SW480 (cell line): ENCODE measurements at places on chromosomes 11 and 22.

GRCh38 chr22:30210235-30210909 is 36.2 kb downstream of the LIF start:
- DNase-seq, result peak; percentile 97

DNA sequence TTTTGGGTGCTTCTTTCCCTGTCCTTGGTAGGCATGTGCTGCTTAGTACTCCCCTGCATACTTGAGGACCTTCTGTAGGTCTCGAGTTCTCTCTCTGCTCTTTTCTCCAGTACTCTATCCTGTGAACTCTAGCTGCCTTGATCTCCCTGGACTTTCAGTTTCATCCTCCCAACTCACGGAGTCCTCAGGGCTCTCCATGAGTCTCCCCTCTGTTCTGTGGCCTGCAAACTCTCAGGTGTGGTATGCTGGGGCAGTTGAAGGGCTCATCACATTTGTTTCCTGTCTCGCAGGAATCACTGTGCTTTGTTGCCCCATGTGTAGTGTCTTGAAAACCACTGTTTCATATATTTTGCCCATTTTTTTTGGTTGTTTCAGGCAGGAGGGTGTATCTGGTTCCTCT is 3.3 kb upstream of the PACS1 start:
- no peak for DNase-seq

DNA sequence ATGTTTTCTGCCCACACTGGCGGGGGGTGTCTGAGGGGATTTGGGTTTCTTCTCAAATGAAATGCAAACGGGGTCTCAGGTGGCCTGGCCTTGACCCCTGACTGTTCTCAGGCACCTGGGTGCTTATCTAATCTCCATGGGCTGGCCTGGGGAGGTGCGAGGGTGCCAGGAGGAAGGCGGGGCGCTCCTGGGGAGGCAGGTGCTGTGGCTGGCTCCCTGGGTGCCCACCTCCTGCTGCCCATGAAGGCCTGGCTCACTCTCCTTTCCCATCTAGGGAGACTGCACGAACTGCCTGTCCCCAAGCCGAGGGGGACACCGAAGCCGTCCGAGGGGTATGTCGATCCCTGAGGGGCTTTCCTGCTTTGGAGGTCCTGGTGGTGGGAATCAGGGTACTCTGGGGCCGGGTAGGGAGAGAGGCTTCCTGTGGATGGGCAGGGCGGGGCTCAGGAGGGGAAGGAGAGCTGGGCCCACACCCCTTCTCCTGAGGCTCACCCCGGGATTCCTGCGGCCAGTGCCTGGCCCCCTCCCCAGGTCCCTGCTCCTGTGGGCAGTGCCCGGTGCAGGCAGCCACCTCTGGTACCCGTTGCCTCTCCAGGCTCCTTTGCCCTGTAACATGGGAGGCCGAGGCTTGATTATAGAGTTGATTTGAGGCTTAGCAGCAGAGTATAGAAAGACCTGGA is 18.4 kb downstream of the MICALL1 start:
- DNase-seq, result no peak

DNA sequence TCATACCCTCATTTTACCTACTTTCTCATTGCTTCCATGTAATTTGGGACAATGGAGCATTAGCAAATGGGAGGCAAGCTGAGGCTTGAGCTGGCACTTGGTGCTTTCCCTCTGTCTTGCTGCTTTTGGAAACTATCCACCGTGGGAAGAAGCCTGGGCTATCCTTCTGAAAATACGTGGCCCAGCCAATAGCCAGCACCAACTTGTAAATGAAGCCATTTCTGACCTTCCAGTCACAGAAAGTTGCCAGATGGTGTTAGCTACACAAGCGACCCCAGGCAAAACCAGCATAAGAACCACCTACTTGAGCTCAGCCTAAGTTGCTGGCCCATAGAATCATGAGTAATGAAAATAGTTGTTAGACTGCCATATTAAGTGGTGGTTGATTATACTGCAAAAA is 18.5 kb upstream of the SPON1 start:
- no peak for DNase-seq

GRCh38 chr22:46303347-46303965 is 6.8 kb downstream of the GTSE1 start:
- DNase-seq, result no peak

GRCh38 chr22:26573026-26573662 is 16.8 kb downstream of the TPST2 start:
- no peak for DNase-seq

DNA sequence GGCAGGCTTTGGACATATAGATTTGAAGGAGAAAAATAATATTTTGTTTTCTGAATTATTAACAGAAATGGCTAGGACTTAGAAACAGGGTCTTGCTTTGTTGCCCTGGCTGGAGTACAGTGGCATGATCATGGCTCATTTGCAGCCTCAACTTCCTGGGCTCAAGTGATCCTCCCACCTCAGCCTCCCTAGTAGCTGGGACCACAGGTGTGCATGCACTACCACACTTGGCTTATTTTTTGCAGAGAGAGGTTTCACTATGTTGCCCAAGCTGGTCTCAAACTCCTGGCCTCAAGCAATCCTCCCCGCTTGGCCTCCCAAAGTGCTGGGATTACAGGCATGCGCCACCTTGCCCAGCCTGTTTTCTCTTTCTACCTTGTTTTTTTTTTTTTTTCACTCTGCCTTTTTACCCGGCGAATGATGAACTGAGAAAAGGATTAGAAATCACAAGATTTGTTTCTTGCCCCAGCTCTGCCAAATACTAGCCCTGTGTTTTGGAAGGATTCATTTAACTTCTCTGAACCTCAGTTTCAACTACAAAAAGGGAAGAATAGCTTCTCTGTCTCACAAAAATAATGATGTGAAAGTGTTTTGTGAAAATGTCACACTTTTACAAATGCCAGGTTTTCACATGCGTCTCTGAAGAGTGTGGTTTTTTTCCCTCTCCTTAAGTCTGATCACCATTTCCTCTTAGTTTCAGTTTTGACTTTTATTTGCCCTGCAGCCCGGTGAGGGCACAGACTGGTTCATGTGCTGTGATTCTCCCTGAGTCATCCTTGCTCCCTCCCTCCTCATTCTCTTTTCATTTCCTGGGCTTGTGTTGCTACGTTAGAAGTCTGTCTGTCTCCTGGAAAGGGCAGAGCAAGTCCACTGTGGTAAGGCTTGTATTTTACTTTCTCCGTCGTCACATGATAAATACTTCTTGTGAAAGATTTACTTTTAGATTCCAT is 67.7 kb downstream of the BCL2L13 start:
- DNase-seq, result peak; percentile 57

DNA sequence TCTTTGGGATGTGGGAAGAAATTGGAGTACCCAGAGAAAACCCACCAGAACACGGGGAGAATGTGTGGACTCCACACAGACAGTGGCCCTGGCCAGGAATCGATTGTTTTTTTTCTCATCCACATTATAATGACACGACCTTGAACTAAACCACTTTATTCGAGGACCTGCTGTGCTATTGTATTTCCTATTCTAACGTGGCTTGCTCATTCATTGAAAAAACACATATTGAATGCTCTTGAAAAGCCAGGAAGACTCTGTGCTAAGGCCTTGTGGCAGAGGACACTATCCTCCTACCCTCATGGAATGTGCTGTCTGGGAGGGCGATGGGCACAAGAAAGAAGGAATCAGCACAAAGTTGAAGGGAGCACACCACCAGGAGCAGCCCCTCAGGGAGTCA is 9.1 kb upstream of the SREBF2 start:
- DNase-seq, result no peak

DNA sequence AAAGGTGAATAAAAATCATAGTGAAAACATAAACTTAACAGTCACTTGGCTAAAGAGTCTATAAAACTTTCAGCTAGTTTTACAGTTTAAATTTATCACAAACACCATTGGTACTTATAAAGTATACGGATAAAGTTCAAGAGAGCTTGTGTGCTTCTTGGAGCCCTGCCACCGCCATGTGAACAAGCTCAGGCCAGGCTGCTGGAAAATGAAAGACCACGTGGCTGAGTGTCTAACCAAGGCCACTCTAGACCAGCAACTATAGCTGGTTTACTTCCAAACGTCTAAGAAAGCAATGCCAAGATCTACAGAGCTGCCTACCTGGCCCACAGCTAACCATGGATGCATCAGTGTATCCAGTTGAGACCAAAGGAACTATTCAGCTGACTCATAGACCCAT is 66.3 kb upstream of the API5 start:
- no peak for DNase-seq

GRCh38 chr11:33899400-33900037 is 7.6 kb upstream of the LMO2 start:
- DNase-seq, result peak; percentile 76

- DNase-seq, result no peak
Observed at GRCh38 chr11:19808076-19808911, 95.7 kb downstream of the NAV2 start.

- no peak for DNase-seq
Observed at GRCh38 chr22:30004101-30004500, 76.2 kb upstream of the HORMAD2 start.

DNA sequence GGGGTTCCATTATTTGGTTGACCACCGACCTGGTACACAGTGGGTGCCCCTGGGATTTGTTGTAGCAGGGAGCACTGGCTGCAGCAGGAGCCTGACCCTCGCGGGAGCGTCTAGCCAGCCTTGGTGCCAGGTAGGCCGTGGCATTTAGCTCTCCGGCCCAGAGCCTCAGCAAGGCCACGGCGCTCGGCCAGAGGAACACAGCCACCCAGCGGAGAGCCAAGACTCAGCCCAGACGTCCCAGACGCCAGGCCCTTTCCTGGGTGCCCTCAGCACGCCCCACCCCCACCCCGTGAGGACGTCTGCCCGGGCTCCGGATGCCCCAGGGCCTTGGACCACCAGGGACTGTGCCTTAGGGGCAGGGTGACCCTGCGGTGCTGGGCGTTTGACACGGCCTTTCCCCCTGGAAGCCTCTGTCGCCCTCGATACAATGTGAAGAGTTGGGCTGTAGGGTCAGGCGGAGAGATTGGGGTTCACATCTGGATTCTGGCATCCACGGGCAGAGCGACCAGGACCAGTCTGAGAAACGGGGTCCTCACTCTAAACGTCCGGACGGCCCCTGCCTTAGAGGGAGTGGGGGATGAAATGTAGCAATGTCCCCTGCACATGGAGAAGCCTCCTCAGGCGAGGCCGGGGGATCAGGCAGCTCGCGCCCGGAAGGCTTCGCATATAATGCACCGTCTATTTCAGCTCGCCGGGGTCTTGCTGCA is 99.2 kb upstream of the FGF3 start:
- DNase-seq, result no peak

GRCh38 chr11:9052316-9052715 is 39.1 kb downstream of the SCUBE2 start:
- no peak for DNase-seq
